ENCODE measurements at places on chromosomes 12 and 14. TPM values are rescaled to one million over a fixed set of nuclear protein-coding genes. Genes with fewer than 3 reads are reported as not detected.

The TAS2R42 gene
- total RNA-seq: not detected

The GSC gene
- 4.4 TPM for total RNA-seq

The CCDC197 gene
- total RNA-seq: not detected

The PAX9 gene
- total RNA-seq: not detected

The KIF26A gene
- total RNA-seq: 20.0 TPM

The BTBD6 gene
- total RNA-seq: 41.2 TPM

The GLIPR1L1 gene
- not detected for total RNA-seq

DNA sequence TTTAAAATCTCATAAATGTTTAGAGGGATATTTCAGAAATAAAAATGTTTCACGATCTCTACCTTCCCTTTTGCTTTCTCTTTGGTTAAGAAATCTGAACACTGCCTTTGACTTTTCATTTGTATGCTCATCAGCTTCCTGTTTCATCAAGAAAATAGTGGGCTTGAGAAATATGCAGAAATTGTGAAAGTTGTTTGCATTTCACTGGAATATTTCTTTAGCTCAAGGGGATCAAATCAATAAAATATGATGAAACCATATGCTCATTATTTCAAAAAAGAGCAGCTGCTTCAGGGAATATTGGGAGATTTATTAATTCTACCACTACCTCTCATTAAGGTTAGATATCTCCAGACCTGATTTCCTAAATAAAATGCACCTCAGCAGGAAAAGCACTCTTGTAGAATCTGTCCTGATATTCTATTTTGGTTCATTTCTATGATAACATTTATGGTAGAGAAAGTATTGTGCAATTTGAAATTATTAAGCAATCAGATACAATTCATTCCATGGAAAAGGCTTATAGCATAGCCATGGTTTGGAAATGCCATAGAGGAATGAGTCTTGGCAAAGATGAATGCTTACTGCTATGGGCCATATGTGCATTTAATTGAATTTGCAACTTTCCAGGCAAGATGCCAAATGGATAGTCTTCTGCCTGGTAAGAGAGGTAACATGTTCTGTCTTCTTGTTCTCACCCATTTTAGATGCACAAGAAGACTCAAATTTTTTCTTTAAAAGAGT is 212.6 kb upstream of the SLC16A7 start:
- peaks cover 8% of the 10 kb centered on the region for H3K4me1 ChIP-seq
- H3K27ac ChIP-seq: no peak overlapping the region
- no peaks in the 10 kb centered on the region for H3K36me3 ChIP-seq
- no peaks in the 10 kb centered on the region for H3K27me3 ChIP-seq

GRCh38 chr12:122858591-122859302 is 23.5 kb downstream of the HIP1R start:
- peaks cover 4% of the 10 kb centered on the region for H3K4me1 ChIP-seq
- no peaks in the 10 kb centered on the region for H3K36me3 ChIP-seq
- no peak overlapping the region for H3K27ac ChIP-seq
- H3K27me3 ChIP-seq: no peaks in the 10 kb centered on the region
- no peak for DNase-seq
- H3K4me3 ChIP-seq: no peak overlapping the region

DNA sequence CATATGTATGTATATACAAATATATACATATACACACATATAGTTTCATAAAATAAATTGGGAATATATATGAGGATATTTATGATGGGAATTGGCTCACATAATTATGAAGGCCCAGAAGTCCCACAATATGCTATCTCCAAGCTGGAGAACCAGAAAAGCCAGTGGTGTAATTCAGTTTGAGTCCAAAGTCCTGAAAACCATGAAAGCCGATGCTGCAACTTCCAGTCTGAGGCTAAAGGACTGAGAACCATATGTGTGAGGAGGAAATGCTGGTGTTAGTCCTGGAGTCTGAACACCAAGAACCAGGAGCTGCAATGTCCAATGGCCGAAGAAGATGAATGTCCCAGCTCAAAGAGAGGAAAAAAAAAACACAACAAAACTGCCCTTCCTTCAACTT is 65.5 kb upstream of the PRKD1 start:
- no peaks in the 10 kb centered on the region for H3K4me1 ChIP-seq
- no peak overlapping the region for H3K4me3 ChIP-seq
- no peak for DNase-seq
- no peaks in the 10 kb centered on the region for H3K27me3 ChIP-seq
- H3K27ac ChIP-seq: no peak overlapping the region

GRCh38 chr12:51838036-51838435 is 10.5 kb downstream of the FIGNL2 start:
- H3K27me3 ChIP-seq: no peaks in the 10 kb centered on the region
- H3K27ac ChIP-seq: no peak overlapping the region
- H3K4me3 ChIP-seq: no peak overlapping the region
- no peaks in the 10 kb centered on the region for H3K36me3 ChIP-seq
- peaks cover 46% of the 10 kb centered on the region for H3K4me1 ChIP-seq
- no peak for DNase-seq

- no peaks in the 10 kb centered on the region for H3K27me3 ChIP-seq
- no peaks in the 10 kb centered on the region for H3K36me3 ChIP-seq
- DNase-seq: no peak
- peaks cover 7% of the 10 kb centered on the region for H3K4me1 ChIP-seq
Observed at GRCh38 chr12:22306311-22306710, 28.2 kb downstream of the ST8SIA1 start.

GRCh38 chr14:35940291-35940690 is 114.2 kb downstream of the BRMS1L start:
- H3K27ac ChIP-seq: no peak overlapping the region
- H3K4me1 ChIP-seq: peaks cover 4% of the 10 kb centered on the region
- H3K36me3 ChIP-seq: no peaks in the 10 kb centered on the region
- DNase-seq: no peak

GRCh38 chr14:61130512-61131260 is 149.6 kb downstream of the SLC38A6 start:
- no peak overlapping the region for H3K4me3 ChIP-seq
- peaks cover 20% of the 10 kb centered on the region for H3K4me1 ChIP-seq
- H3K27ac ChIP-seq: no peak overlapping the region
- no peaks in the 10 kb centered on the region for H3K27me3 ChIP-seq
- H3K36me3 ChIP-seq: no peaks in the 10 kb centered on the region

- H3K4me3 ChIP-seq: no peak overlapping the region
- peak overlapping the region; percentile 81 for H3K27ac ChIP-seq
- H3K27me3 ChIP-seq: no peaks in the 10 kb centered on the region
- peaks cover 50% of the 10 kb centered on the region for H3K36me3 ChIP-seq
Observed at GRCh38 chr12:131795690-131796410, 32.3 kb upstream of the MMP17 start.

- H3K4me1 ChIP-seq: peaks cover 2% of the 10 kb centered on the region
- DNase-seq: no peak
- no peak overlapping the region for H3K27ac ChIP-seq
- no peak overlapping the region for H3K4me3 ChIP-seq
Observed at GRCh38 chr12:4069670-4070010, 196.4 kb upstream of the PARP11 start.

DNA sequence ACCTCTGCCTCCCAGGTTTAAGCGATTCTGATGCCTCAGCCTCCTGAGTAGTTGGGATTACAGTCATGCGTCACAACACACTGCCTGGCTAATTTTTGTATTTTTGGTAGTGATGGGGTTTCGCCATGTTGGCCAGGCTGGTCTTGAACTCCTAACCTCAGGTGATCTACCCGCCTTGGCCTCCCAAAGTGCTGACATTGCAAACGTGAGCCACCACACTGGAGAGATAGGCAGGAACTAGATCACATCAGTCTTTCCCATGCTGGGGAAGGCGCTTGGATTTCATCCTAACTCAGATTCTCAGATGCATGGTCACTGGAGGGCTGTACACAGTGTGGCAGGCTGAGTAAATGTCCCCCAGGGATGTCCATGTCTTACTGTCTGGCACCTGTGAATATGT is 18.0 kb upstream of the ORAI1 start:
- peaks cover 2% of the 10 kb centered on the region for H3K36me3 ChIP-seq
- no peak for DNase-seq
- no peaks in the 10 kb centered on the region for H3K27me3 ChIP-seq
- H3K4me1 ChIP-seq: peaks cover 9% of the 10 kb centered on the region

DNA sequence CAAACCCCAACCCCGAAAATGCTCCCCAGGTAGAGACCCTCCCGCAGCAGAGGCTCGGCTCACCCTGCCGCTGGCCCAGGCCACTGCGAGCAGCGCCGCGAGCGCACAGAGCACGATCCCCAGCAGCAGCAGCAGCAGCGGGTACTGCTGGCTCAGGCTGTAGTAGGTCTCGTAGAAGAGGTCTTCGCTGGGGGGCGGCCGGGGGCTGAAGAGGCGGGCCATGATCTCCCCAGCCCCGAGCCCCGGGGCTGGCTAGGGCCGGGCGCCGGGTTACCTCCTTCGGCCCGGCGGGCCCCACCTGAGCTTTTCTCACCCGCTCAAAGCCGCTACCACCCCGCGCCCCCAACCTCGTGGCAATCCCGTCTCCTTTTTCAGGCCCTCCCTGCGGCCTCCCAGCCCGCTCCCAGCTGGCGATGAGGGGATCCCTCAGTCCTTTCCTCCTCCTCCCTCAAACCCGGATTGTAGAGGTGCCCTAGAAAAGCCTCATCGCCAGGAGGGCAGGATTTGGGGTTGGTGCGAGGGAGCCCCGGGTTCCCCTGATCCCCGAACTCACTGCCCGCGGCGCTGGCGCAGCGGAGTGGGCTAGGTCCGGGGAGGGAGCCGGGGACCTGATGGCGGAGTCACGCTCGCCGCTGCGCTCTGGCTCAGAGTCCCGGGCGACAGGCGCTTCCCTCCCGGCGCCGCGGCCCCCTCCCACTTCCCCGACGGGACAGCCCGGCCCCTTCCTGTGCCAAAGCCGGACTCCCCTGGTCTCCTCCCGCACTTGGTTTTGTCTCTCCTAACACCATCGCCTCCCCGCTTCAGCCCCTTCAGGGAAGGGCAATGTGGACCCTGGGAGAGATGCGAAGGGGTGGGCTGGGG is at the start of gene ADCY4:
TSS of gene ADCY4 (minus strand) at position 641 of the 861 bp plus-strand sequence. CDS start at position 222, 419 bp downstream.
- H3K4me1 ChIP-seq: peaks cover 21% of the 10 kb centered on the region
- H3K27me3 ChIP-seq: peaks cover 87% of the 10 kb centered on the region
- no peaks in the 10 kb centered on the region for H3K36me3 ChIP-seq
- peak within 1 kb of the TSS; percentile 57 for H3K4me3 ChIP-seq
- H3K27ac ChIP-seq: no peak within 1 kb of the TSS

DNA sequence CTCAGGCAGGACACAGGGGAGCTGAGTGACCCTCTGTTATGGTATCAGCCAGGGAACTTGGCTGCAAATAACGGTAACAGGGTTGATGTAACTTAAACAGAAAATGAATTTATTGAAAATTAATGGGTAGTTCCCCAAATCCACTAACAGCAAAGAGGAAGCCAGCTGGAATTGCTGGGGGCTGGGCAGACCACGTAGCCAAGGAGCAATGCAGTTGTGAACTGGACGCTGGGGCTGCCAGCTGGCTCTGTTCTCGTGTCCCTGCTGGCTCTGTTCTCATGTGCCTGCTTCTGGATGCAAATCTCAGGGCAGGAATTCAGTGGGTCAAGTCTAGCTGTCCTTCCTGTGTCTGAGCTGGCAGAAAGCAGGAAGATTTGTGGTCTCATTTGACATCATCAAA is 1383.3 kb upstream of the TMEM132C start:
- no peak overlapping the region for H3K4me3 ChIP-seq
- no peaks in the 10 kb centered on the region for H3K36me3 ChIP-seq
- H3K4me1 ChIP-seq: no peaks in the 10 kb centered on the region
- no peak for DNase-seq

GRCh38 chr14:102951799-102952198 is 29.3 kb downstream of the AMN start:
- H3K36me3 ChIP-seq: peaks cover 30% of the 10 kb centered on the region
- no peak overlapping the region for H3K4me3 ChIP-seq
- no peak overlapping the region for H3K27ac ChIP-seq
- no peaks in the 10 kb centered on the region for H3K27me3 ChIP-seq
- no peaks in the 10 kb centered on the region for H3K4me1 ChIP-seq
- no peak for DNase-seq

- H3K27ac ChIP-seq: no peak overlapping the region
- peaks cover 28% of the 10 kb centered on the region for H3K4me1 ChIP-seq
Observed at GRCh38 chr14:100406505-100407131, 83.5 kb downstream of the SLC25A47 start.

DNA sequence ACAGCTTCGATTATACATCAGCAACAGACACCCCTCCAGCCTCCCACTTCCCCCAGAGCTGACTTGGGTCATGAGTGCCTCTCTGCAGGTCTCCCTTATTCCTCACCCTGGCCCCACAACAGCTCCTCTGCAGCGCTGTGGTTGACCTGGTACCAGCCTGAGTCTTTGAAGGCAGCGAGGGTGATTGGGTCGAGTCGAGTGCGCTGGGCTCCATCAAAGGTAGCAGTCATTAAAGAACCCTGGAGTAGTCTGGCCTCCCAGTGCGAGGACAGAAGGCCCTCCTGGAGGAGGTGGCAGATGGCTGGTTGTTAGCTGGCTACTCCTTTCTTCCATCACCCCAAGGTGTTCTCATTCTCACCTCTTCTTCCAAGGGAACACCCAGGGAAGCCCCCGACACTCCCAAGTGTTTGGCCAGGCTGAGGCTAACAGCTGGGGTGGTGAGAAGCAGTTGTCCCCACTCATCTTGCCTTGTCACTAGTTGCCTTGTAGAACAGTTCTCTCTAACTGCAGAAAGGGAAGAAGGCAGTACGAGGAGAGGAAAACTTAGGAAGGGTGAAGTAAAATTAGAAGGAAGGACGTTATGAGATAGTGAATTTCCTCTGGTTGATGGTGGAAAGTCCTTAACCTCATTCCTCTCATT is 2.7 kb downstream of the CIROP start:
- peaks cover 4% of the 10 kb centered on the region for H3K4me1 ChIP-seq
- H3K4me3 ChIP-seq: no peak overlapping the region
- peaks cover 12% of the 10 kb centered on the region for H3K36me3 ChIP-seq
- no peak for DNase-seq

- H3K27ac ChIP-seq: no peak overlapping the region
- peak; percentile 39 for DNase-seq
- H3K27me3 ChIP-seq: peaks cover 62% of the 10 kb centered on the region
- H3K4me1 ChIP-seq: peaks cover 10% of the 10 kb centered on the region
- H3K4me3 ChIP-seq: peak overlapping the region; percentile 17
Observed at GRCh38 chr14:104118006-104118844, 20.2 kb upstream of the KIF26A start.
